ENCODE measurements at places on chromosomes 16 and 17.

- peak; percentile 18 for DNase-seq
- no peaks in the 10 kb centered on the region for H3K27me3 ChIP-seq
- H3K27ac ChIP-seq: peak overlapping the region; percentile 85
- peaks cover 54% of the 10 kb centered on the region for H3K4me1 ChIP-seq
- peak overlapping the region; percentile 79 for H3K4me3 ChIP-seq
- H3K36me3 ChIP-seq: peaks cover 9% of the 10 kb centered on the region
Measured at GRCh38 chr16:46911038-46911437, 26.9 kb downstream of the GPT2 start.

GRCh38 chr17:76469076-76469990 lies 1.9 kb downstream of the AANAT start:
- no peaks in the 10 kb centered on the region for H3K27me3 ChIP-seq
- H3K36me3 ChIP-seq: peaks cover 18% of the 10 kb centered on the region
- H3K27ac ChIP-seq: peak overlapping the region; percentile 63
- H3K4me3 ChIP-seq: no peak overlapping the region

DNA sequence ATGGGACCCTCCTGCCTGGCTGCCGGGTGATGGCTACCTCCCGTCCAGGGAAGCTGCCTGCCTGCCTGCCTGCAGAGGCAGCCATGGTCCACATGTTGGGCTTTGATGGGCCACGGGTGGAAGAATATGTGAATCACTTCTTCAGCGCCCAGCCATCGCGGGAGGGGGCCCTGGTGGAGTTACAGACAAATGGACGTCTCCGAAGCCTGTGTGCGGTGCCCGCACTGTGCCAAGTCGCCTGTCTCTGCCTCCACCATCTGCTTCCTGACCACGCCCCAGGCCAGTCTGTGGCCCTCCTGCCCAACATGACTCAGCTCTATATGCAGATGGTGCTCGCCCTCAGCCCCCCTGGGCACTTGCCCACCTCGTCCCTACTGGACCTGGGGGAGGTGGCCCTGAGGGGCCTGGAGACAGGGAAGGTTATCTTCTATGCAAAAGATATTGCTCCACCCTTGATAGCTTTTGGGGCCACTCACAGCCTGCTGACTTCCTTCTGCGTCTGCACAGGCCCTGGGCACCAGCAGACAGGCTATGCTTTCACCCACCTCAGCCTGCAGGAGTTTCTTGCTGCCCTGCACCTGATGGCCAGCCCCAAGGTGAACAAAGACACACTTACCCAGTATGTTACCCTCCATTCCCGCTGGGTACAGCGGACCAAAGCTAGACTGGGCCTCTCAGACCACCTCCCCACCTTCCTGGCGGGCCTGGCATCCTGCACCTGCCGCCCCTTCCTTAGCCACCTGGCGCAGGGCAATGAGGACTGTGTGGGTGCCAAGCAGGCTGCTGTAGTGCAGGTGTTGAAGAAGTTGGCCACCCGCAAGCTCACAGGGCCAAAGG lies 36.8 kb downstream of the NLRC5 start:
- no peak overlapping the region for H3K4me3 ChIP-seq
- H3K27ac ChIP-seq: peak overlapping the region; percentile 67
- H3K27me3 ChIP-seq: no peaks in the 10 kb centered on the region
- peaks cover 39% of the 10 kb centered on the region for H3K36me3 ChIP-seq
- DNase-seq: no peak

DNA sequence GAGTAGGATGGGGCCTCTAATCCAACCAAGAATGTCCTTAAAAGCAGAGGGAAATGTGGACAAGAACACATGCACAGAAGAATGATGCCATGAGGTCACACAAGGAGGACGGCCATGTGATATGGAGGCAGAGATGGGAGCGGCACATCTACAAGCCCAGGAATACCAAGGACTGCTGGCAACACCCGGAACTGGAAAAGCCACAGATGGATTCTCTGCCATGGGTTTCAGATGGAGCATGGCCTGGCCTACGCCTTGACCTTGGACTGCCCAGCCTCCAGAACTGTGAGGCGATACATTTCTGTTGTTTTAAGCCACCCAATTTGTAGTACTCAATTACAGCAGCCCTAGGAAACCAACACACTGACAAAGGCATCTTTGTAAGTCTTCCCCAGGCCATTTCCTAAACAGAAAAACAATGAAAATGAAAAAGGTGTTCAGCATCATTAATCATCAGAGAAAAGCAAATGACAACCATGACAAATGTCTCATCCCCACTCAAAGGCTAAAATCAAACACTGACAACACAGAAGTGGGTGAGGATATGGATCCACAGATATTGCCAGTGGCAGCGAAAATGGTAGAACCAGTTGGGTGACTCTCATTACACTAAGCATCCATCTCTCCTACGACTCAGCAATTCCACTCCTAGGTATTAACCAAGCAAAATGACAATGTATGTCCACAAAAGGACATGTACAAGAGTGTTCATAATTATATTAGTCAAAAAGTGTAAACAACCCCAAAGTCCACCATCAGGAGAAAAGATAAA lies 76.9 kb upstream of the CNEP1R1 start:
- no peaks in the 10 kb centered on the region for H3K36me3 ChIP-seq
- H3K4me1 ChIP-seq: no peaks in the 10 kb centered on the region
- H3K4me3 ChIP-seq: no peak overlapping the region
- H3K27me3 ChIP-seq: peaks cover 11% of the 10 kb centered on the region

GRCh38 chr16:52872731-52873130 lies 180.0 kb downstream of the CHD9NB start:
- H3K27ac ChIP-seq: no peak overlapping the region
- no peak for DNase-seq
- H3K4me1 ChIP-seq: no peaks in the 10 kb centered on the region
- peaks cover 4% of the 10 kb centered on the region for H3K27me3 ChIP-seq
- no peak overlapping the region for H3K4me3 ChIP-seq

DNA sequence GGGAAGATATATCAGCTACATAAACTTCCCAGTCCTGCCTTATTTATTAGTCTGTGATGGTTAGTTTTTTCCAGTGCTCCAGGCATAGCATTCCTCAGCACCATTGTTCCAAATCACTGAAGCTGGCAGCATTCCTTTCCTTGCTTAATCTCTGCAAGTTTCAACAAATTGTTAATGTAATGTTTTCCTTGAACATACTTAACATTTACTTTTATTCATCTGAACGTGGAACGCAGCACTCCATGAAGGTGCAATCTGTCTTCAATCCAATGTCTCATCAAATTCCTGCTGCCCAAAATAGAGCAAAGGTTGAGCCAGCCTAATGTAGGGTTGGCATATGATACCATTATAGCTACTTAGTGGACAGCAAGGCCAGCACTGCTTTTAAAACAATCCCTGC lies 441.1 kb upstream of the RBFOX1 start:
- no peaks in the 10 kb centered on the region for H3K27me3 ChIP-seq
- H3K4me3 ChIP-seq: no peak overlapping the region
- H3K36me3 ChIP-seq: no peaks in the 10 kb centered on the region
- DNase-seq: no peak
- H3K27ac ChIP-seq: no peak overlapping the region
- H3K4me1 ChIP-seq: no peaks in the 10 kb centered on the region

GRCh38 chr17:68398691-68399637 lies 58.3 kb downstream of the WIPI1 start:
- H3K36me3 ChIP-seq: peaks cover 7% of the 10 kb centered on the region
- no peak overlapping the region for H3K27ac ChIP-seq
- H3K4me1 ChIP-seq: peaks cover 8% of the 10 kb centered on the region
- no peaks in the 10 kb centered on the region for H3K27me3 ChIP-seq
- no peak overlapping the region for H3K4me3 ChIP-seq
- DNase-seq: peak; percentile 20

DNA sequence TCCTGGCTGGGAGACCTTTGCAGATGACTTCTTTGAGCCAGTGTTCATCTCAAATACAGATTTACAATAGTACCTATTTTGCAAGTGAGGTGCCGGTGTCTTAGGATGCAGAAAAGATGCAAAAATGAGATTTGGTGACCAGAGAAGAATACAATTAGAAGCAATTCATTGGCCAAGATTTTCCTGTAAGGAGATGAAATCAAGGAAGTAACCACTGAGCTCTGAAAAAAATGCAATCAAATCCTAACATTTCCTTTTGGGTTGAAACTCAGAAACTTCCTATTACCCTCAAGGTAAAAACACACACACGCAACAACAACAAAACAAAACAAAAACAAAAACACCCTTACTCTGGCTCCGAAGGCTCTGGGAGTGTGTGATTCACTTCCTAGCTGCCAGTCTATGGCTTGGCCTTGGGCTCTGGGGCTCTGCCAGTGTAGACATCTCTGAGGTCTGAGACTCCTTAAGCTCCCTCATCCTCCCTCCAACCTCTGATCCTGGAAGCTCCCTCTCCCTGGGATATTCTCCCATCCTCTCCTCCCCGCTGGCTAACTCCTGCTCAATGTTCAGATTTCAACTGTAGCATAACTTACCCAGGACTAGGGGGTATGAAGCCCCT lies 16.8 kb upstream of the MT4 start:
- DNase-seq: no peak
- H3K36me3 ChIP-seq: no peaks in the 10 kb centered on the region
- H3K4me1 ChIP-seq: peaks cover 7% of the 10 kb centered on the region
- H3K27me3 ChIP-seq: peaks cover 7% of the 10 kb centered on the region

GRCh38 chr16:84631886-84632285 lies 14.0 kb upstream of the COTL1 start:
- no peaks in the 10 kb centered on the region for H3K36me3 ChIP-seq
- no peaks in the 10 kb centered on the region for H3K27me3 ChIP-seq
- no peak for DNase-seq
- peaks cover 20% of the 10 kb centered on the region for H3K4me1 ChIP-seq
- no peak overlapping the region for H3K27ac ChIP-seq
- H3K4me3 ChIP-seq: no peak overlapping the region

DNA sequence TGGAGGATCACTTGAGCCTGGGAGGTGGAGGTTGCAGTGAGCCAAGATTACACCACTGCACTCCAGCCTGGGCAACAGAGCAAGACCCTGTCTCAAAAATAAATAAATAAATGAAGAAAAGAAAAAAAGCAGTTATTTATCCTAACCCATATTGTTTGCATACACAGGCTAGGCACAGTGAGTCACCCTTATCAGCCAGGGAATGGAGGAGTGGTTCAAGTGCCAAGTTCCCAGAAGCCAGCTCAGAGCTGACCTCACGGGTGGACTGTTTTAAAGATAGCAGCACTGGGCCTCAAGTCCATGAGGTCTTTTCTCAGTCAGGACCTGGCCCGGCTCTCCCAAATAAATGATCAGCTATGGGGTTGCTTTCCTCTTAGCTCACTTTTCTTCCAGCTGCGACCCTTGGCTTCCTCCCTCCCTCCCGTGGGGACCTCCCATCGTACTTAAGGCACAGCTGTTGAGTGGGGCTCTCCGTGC lies 22.6 kb upstream of the MGAT5B start:
- no peaks in the 10 kb centered on the region for H3K36me3 ChIP-seq
- no peak overlapping the region for H3K4me3 ChIP-seq
- peaks cover 12% of the 10 kb centered on the region for H3K4me1 ChIP-seq
- H3K27me3 ChIP-seq: peaks cover 42% of the 10 kb centered on the region

- H3K36me3 ChIP-seq: no peaks in the 10 kb centered on the region
- H3K27me3 ChIP-seq: peaks cover 1% of the 10 kb centered on the region
Measured at GRCh38 chr17:10396524-10397163, 23.8 kb upstream of the MYH13 start.

DNA sequence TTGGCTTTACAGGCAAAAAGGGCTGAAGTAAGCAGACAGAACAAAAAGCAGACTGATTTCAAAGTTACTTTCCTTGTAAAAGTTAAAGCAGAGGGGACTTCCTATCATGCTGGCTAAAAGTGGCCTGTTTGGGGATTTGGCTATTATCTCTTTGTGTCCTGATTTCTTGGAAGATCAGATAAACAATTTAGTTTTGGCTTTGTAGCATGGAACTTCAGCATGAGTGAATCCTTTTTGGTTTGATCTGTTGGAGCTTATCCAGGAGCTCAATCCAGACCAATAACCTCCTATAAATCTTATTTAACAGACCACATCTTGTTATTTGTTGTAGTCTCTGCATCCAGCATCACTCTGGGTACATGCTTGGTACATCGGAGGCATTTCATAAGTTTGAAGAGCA lies 8.9 kb upstream of the RNF112 start:
- H3K27me3 ChIP-seq: peaks cover 10% of the 10 kb centered on the region
- H3K27ac ChIP-seq: no peak overlapping the region
- no peak overlapping the region for H3K4me3 ChIP-seq
- no peaks in the 10 kb centered on the region for H3K36me3 ChIP-seq
- no peaks in the 10 kb centered on the region for H3K4me1 ChIP-seq

DNA sequence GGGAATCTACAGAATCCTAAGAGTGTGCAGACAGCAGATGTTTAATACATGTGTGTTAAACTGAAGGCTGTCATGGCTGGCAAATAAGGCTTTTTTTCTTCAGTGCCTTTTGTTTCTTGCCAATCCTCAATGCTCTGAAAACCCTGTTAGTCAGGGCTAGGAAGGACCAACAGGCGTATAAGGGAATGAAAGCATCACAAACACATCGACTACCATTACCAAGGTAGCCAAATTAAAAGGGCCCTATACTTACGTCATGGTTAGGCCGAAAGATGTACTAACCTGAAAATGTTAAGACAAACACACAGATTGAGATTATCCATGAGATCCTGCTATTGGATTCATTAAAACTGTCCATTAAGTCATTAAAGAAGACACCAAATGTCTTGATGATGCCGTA lies 13.1 kb downstream of the SLC16A6 start:
- no peak overlapping the region for H3K4me3 ChIP-seq
- no peaks in the 10 kb centered on the region for H3K4me1 ChIP-seq

GRCh38 chr16:6377956-6378355 lies 954.7 kb upstream of the RBFOX1 start:
- H3K4me3 ChIP-seq: no peak overlapping the region
- H3K4me1 ChIP-seq: no peaks in the 10 kb centered on the region
- no peaks in the 10 kb centered on the region for H3K27me3 ChIP-seq
- no peaks in the 10 kb centered on the region for H3K36me3 ChIP-seq

- peak within 1 kb of the TSS; percentile 78 for H3K4me3 ChIP-seq
- DNase-seq: no peak
- no peaks in the 10 kb centered on the region for H3K36me3 ChIP-seq
Measured at GRCh38 chr16:31354394-31355291, at the start of gene ITGAX. Gene ITGAX (plus strand): TSS chr16:31355176. CDS start chr16:31355255, 79 bp downstream.

- H3K27ac ChIP-seq: no peak overlapping the region
- H3K4me3 ChIP-seq: no peak overlapping the region
- H3K4me1 ChIP-seq: peaks cover 2% of the 10 kb centered on the region
- DNase-seq: no peak
- no peaks in the 10 kb centered on the region for H3K27me3 ChIP-seq
Measured at GRCh38 chr17:9079461-9080103, 58.3 kb downstream of the NTN1 start.

DNA sequence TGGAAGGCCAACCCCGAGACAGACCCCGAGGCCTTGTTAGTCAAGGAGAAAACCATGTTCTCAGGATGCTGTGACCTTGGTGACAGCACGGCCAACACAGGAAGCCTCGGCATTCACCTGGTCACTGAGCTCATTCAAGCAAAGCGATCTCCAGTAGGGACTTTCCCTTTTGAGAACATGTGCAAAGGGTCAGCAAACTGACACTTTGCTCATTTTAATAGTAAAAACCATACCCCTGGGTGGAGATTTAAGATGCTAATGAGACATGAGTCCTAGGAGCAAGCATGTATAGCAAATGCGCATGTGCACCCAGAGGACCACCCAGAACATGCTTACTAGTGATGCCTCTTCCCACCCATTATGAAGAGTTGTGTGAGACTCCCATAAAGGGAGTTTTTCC lies 5.7 kb upstream of the SULT1A2 start:
- H3K4me3 ChIP-seq: no peak overlapping the region
- H3K27ac ChIP-seq: no peak overlapping the region
- no peaks in the 10 kb centered on the region for H3K36me3 ChIP-seq
- H3K27me3 ChIP-seq: no peaks in the 10 kb centered on the region

- H3K27ac ChIP-seq: peak overlapping the region; percentile 24
- DNase-seq: no peak
- H3K36me3 ChIP-seq: no peaks in the 10 kb centered on the region
- no peak overlapping the region for H3K4me3 ChIP-seq
- H3K27me3 ChIP-seq: no peaks in the 10 kb centered on the region
- H3K4me1 ChIP-seq: peaks cover 40% of the 10 kb centered on the region
Measured at GRCh38 chr17:77437017-77437416, 296.2 kb downstream of the SEC14L1 start.

All from memory B cell (primary cell).